NK-92 treated with Interleukin-12 subunit alpha and Interleukin-12 subunit beta, amount 100 ng/mL, for 24 hours (cell line): ENCODE measurements at places on chromosomes 6 and 20.

GRCh38 chr6:31350196-31351032 lies 6.6 kb downstream of the HLA-B start:
- DNase-seq: no peak

GRCh38 chr20:22977047-22977785 lies 57.9 kb upstream of the SSTR4 start:
- DNase-seq: no peak

- DNase-seq: no peak
Measured at GRCh38 chr6:50681213-50681824, 32.0 kb upstream of the TFAP2D start.

DNA sequence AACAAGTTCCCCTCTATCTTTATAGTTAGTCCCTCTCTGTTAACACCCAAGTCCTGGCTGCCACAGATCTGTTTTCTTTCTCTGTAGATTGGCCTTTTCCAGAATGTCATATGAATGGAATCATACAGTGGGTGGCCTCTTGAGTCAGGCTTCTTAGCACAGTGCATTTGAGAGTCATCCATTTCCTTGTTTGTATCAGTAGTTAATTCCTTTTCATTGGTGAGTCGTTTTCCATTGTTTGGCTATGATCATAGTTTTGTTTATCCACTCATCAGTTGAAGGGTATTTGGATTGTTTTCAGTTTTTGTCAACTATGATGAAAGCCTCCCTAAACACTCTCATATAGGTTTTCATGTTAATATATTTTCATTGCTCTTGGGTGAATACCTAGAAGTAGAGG lies 248.3 kb downstream of the ARID1B start:
- DNase-seq: no peak

DNA sequence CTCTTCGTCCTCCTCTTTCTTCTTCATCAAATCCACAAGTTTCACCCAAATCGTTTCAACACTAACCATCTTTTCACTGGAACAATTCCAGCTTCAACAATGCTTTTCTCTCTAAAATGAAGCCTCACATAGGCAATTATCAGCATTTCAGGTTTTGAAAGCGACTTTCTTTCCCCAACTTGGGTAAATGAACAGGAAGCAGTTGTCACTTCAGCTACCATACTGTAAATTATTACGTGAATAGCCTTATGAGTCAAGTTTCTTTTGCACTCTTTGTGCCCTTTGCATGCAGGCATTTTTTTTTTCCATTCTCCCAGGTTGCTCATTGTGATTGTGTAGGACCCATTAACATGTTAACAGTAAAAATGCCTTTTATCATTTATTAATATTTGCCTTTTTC lies 121.7 kb upstream of the BTBD3 start:
- no peak for DNase-seq

DNA sequence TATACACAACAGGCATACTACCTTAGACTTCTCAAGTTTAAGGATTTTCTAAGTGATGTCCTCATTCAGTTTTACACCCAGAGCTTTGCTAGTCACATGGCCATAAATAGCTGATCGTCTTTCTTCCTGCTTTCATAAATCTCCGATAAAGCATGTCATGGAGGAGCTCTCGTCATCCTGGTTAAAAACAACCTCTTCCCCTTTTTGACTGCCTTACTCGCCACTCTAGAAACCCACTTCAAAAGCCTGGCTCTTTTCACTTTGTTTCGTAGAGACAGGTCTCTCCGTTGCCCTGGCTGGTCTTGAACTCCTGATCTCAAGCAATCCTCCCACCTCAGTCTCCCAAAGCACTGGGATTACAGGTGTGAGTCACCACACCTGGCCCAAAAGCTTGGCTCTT lies 67.0 kb upstream of the SMIM29 start:
- no peak for DNase-seq

- DNase-seq: peak; percentile 41
Measured at GRCh38 chr6:3259491-3259958, 778 bp downstream of the PSMG4 start.
